Stimulated activated CD8-positive, alpha-beta memory T cell treated with anti-CD3 and anti-CD28 coated beads, Interleukin-4, amount 100 ng/mL, for 1 hour (primary cell): ENCODE measurements at places on chromosomes 1 and 21.

DNA sequence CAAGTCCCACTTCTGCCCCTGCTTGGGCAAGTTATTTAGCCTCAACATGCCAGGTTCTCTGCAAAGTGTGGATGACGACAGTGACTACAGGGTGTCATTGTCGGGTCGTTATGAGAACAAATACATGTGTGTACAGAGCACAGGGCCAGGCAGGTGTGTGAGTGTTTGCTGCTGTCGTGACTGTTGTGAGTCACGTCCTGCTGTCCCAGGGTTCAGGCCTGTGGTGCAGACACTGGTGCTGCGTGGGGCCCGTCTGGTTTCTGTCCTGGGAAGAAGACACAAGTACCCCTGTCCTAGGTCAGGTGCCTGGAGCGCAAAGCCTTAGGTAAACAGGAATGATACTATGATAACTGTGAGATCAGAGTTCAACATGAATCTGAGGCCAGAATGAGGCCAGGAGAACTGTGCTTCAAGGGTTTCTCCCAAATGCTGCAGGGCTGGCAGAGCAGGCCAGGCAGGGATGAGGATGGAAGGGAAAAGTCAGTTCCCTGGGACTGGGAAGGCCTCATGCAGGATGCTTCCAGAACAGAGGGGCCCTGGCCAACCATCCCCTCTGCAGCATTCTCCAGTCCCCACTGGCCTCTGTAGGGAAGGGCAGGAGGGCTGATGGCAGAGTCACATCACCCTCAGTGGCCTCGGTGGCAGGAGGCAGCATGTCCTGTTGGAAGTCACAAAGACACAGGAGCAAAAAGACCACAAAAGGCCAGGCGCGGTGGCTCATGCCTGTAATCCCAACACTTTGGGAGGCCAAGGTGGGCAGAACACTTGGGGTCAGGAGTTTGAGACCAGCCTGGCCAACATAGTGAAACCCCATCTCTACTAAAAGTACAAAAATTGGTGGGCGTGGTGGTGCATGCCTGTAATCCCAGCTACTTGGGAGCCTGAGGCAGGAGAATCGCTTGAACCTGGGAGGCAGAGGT is 15.7 kb downstream of the GPR157 start:
- DNase-seq = no peak

DNA sequence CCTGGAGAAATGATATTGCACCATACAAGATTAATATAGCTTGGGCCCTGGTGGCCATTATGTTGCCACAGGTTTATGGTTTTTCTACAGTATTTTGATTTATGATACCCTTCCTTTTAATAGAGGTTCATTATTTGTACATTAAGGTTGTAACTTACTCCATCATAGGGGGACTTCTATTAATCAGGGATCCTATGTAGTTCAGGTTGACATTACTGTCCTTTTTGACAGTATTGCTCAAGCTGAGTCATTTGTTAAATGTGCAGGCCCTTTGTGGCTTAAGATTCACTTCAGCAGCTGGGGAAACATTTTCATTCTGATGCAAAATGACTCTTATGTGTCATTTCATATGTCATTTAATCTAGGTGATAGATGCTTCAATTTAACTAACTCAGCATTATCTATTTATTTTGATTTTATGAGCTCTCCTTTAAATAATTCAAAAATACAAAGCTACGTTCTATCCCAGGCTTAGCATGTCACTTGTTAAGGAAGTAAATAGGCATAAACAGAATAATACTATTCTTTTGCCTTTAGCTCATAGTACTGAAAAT is 686.9 kb upstream of the NCAM2 start:
- no peak for DNase-seq

GRCh38 chr1:36705629-36706028 is 222.9 kb upstream of the CSF3R start:
- no peak for DNase-seq

DNA sequence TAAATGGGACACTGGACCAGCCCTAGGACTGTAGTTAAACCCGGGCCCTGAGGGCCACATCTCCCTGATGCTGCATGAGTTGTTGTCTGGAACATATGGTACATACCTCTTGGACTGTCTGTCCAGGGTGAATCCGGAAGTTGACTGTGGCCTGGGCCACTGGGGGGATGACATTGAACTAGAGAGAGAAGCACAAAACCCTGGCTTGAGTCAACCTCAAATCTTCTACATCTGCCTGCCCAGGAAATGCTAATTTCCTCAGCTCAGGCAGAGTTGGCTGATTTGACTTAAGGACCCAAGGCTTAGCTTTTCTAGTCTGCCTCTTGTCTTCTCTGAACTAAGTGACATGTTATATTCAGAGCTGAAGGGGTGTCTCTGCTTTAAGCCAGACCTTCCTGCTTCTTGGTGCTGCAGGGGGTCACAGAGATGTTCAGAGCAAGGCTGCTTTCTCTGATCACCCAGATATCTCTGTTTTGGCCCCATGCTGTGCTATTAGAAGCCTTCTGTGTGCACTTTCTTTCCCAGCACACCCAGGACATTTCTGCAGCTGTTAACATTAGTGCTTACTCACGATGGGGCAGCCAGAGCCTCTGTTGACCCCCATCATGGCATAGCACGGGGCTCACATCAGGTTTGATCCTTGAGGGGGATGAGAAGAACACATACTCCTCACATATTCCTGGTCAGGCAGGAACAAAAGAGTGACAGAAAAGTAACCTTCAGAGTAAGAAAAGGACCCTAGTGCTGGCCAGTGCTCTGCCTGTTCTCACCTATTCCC is 9.6 kb downstream of the PM20D1 start:
- DNase-seq = no peak

GRCh38 chr1:176073524-176074157 is 133.4 kb downstream of the COP1 start:
- DNase-seq = no peak
